ENCODE measurements at places on chromosomes 12 and 14.

GRCh38 chr14:30864934-30865333, 9.4 kb upstream of the COCH start:
- DNase-seq = no peak

DNA sequence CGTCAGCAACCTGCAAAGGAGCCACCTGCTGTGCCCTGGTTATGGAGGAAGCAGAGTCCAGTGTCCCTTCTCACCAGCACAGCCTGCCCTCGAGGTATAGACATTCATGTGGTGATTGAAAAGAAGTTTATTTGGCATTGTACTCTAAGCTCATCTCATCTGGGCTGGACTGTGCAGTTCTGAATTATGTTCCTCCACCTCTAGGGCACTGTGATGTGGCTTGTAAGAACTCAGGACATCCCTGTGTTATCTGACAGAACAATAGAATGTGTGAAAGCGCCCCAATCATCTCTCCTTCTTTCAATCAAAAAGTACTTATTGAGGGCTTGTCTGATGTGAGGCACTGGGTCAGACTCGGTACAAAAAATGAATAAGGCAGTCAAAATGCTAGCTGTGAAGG, 140.1 kb downstream of the DHRS2 start:
- no peak for DNase-seq

DNA sequence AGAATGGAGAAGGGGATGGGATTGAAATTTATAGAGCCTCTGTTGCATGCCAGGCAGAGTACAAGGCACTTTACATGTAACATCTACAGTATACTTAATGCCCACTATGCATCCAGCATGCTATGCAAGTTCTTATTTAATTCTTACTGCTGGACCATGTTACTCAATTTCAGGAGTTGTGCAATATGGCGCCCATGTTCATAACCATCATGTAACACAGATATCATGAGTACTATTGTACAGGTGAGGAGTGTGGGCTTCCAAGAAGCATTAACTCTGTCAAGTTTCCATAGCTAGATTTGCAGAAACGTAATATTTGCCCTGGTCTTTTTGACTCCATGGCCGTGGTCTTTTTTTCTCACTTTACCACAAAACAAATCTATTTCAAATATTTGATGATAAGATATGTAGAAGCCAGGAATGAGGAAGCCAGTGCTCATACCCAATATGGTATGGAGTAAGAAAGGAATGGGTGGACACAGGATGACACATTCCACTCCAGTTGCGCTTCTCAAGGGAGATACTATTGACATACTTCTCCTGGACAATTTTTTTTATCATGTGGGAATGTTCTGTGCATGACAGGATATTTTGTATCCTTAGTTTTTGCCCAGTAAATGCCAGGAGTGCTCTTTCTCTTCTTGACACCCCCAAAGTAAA, 191.8 kb downstream of the C12orf75 start:
- DNase-seq = no peak

- DNase-seq = peak; percentile 19
Observed at GRCh38 chr12:69330475-69331473, 17.4 kb upstream of the LYZ start.

GRCh38 chr12:59079472-59079871, 159.2 kb upstream of the LRIG3 start:
- DNase-seq = no peak

DNA sequence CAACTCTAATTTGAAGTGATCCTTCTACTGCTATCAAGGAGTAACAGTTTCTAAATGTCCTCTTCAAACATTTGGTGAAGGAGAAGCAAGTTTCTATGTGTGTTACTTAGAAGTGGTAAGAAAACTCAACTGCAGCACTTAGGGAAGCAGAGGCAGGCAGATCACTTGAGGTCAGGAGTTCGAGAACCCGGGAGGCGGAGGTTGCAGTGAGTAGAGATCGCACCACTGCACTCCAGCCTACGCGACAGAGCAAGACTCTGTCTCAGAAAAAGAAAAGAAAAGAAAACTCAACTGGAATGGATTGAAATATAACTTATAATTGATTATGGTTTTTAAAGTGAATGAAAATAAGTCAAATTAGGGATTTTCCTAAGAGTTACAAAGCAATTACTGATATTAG, 169.7 kb upstream of the ATP2B1 start:
- no peak for DNase-seq

DNA sequence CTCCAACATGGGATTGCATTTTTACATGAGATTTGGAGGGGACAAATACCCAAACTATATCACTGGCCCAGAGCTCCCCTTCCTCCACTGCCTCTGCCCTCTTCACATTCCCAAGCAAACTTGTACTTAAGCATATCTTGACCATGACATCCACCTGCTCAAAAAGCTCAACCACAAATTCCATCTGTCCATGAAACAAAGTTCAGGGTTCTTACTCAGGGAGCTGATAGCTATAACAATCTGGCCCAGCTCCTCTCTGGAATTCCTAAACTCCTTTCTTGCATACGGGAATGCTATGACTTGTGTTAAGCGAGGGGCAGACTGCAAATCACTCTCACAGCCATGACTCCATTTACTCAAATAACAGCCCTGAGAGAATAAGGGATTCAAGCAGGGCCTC, 152.1 kb downstream of the GALC start:
- no peak for DNase-seq

DNA sequence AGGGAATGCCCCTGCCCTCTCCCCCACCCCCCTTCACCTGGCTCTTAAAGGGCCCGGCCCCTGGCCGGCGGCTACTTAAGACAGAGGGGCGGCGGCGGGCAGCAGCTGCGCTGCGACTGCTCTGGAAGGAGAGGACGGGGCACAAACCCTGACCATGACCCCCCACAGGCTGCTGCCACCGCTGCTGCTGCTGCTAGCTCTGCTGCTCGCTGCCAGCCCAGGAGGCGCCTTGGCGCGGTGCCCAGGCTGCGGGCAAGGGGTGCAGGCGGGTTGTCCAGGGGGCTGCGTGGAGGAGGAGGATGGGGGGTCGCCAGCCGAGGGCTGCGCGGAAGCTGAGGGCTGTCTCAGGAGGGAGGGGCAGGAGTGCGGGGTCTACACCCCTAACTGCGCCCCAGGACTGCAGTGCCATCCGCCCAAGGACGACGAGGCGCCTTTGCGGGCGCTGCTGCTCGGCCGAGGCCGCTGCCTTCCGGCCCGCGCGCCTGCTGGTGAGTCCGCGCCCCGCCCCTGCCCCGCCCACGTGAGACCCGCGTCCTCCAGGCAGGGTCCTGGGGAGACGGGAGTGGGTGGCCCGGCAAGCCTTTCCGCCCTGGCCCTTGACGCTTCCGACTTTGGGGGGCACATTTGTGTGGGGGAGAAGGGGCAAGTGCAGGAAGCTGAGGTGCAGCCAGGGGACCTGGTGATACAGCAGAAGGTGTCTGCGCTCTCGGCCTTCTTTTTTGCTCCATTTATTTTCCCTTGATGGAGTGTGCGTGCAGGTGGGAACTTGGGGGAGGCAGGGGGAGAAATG, at the start of gene IGFBP6:
IGFBP6 (plus strand) TSS at position 104 of the 790 bp plus-strand sequence; CDS start at position 155, 51 bp downstream.
- DNase-seq = peak; percentile 37

DNA sequence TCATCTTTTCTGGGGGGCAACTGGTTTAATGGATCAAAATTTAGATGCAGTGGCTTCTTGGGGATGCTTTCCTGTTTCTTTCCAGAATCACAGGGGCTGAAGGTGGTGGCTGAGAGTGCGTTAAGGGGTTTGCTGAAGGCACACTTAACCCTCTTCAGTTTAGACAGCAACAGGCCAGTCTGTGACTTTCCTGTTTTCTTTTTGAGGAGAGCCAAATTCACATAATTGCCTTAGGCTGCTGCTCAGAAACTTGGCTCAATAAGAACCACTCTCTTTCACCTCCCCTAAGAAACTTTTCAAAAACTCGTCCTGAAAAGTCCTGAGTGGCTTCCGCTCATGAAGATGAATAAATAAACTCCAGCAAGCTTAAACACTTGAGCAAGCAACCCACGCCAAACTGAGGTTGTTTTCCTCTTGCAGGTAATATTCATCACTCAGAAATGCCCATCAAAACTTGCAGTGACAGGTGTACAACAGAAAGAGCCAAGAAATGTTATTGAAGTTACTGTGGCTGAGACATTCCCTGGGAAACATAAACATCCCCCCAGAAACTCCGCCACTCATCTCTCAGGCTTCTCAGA, 510.4 kb downstream of the TMEM132D start:
- no peak for DNase-seq
